Mesothelial cell of epicardium (in vitro differentiated cells): ENCODE measurements at places on chromosomes 2 and 18. TPM values are rescaled to one million over a fixed set of nuclear protein-coding genes. Genes with fewer than 3 reads are reported as not detected.

OTOF gene
- total RNA-seq: 0.16 to 0.40 TPM (median 0.25 TPM) in 3 replicates

DNA sequence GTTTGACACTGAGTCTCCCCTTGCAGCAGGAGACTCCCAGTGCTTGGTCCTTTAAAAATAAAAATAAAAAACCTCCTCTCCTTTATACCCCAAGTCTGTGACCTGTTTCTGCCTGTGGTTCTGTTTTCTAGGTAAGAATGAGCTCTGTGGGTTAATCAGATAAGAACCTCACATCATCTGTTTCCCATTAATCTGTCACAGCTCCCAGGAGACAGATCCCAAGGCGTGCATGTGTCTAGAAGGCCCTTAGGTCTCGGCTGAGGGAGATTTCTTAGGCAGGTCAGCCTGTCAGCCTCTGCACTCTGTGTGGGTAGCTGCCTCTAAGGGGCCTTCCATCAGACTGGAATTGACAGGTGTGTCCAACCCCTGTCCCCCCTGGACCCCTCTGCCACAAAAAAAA lies 80.7 kb downstream of the FHOD3 start:
- no peak for DNase-seq

- no peak for DNase-seq
These were observed 214.1 kb downstream of the RDH14 start for GRCh38 chr2:18346344-18346743.

GRCh38 chr2:157052685-157053224 lies 204.8 kb upstream of the GALNT5 start:
- DNase-seq: no peak

- DNase-seq: no peak
These were observed 26.2 kb upstream of the EVA1A start for GRCh38 chr2:75586971-75587370.

GRCh38 chr2:202014318-202014717 lies 19.3 kb upstream of the FZD7 start:
- no peak for DNase-seq

DNA sequence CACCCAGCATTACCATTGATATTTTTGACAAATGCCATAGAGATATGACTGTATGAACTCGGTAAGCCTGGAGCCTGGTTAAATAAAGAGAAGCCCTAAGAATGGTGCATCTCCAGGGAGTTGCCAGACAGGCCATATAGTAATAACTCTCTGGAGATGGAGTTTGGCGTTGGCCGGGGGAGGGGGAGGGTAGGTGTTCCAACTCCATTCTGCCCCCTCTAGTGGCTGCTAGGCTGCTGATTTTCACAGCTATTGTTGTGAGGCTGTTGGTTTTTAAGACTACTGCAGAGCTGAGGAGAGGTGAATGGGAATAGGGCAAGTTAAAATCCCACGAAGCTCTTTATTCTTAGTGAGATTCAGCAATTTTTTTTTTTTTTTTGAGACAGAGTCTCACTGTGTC lies 99.9 kb downstream of the GALNT14 start:
- no peak for DNase-seq

DNA sequence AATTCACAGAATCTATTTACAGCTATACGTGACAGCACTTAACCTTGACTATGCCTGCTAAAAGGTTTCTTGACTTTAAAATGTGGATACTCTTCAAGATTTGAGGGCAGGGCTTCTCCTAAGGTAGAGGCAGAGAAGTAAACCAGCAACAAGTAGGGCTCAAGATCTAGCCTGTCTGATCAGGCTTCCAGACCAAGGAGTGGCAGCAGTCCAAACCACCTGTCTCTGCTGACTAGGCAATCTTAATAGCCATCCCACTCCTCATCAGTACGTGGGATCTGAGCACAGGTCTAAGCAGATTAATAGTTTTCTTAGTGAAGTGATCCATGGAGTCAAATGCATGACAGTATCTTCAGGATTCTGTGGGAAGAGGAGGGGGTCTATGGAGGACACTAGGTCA lies 100.4 kb downstream of the GPD2 start:
- DNase-seq: no peak

- DNase-seq: no peak
These were observed 34.8 kb downstream of the MYO3B start for GRCh38 chr2:170212625-170213280.

GRCh38 chr2:192236136-192236535 lies 41.4 kb upstream of the TMEFF2 start:
- no peak for DNase-seq

DNA sequence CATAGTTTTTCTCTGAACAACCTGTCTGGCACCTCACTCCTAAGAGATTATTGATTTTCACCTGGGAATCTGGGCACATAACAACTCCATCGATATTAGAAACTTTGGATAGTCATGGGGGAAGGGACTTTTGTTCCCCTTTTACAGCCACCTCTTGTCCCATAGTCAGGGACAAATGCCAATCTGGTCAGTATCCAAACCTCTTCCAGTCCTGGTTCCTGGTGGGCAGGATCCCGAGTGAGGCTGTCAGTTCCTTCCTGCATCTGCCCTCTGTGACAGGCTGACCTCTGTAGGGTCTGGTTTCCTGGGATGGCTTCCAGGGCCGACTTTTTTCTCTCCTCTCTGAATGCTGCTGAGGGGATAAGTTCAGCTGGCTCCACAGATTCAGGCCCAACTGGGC lies 11.0 kb downstream of the KIF5C start:
- no peak for DNase-seq

GRCh38 chr2:192183296-192183695 lies 11.4 kb downstream of the TMEFF2 start:
- no peak for DNase-seq

- DNase-seq: no peak
These were observed 899 bp downstream of the SLC1A4 start for GRCh38 chr2:64989982-64990614.

DNA sequence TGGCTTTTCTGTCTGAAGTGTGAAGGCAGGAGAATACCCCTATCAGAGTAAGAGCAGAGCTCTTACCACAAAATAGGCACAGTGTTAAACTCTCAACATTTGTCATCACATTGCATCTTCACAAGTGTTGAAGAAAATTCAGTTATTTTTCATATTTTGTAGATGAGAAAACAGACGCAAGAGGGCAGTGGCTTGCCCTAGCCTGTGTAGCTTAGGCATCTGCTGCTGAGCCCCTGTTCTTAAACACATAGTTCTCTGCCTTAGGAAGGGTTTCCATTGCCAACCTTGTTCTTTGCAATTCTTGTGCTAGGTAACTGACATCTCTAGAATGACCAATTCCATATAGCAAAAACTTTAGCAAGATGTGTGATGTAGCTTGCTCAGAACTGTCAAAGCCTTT lies 112.7 kb upstream of the RMDN2 start:
- no peak for DNase-seq

GRCh38 chr2:128496700-128497099 lies 178.0 kb upstream of the HS6ST1 start:
- DNase-seq: no peak

- DNase-seq: no peak
These were observed 864 bp downstream of the KLHL29 start for GRCh38 chr2:23385748-23386338.

DNA sequence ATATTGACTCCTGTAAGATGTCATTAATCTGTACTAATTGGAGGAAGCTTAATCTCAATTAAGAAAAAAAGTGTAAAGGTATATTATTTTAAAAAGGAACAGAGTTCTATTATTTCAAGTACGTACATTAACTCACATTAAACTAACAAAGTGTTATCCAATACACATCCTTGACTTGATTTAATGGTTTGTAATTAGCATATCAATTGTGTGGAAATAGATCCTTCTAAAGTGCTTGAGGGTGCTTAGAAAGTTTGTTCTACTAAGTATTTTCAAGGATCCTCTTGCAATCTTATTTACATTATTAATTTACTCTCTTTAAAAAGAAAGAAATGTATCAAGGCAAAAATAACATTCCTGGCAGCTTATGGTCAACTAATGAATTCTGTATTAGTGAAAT lies 720.3 kb downstream of the KCNJ3 start:
- DNase-seq: no peak

ABCB11 gene
- 0.02 to 0.18 TPM (median 0.07 TPM) in 3 replicates for total RNA-seq

TEX261 gene
- total RNA-seq: 33.0 to 34.1 TPM (median 33.8 TPM) in 3 replicates

GRCh38 chr2:51813247-51813646 lies 781.3 kb upstream of the NRXN1 start:
- no peak for DNase-seq

ITGA4 gene
- total RNA-seq: 1.8 to 2.5 TPM (median 2.3 TPM) in 3 replicates

IER3IP1 gene
- 11.0 to 12.0 TPM (median 11.7 TPM) in 3 replicates for total RNA-seq

DNA sequence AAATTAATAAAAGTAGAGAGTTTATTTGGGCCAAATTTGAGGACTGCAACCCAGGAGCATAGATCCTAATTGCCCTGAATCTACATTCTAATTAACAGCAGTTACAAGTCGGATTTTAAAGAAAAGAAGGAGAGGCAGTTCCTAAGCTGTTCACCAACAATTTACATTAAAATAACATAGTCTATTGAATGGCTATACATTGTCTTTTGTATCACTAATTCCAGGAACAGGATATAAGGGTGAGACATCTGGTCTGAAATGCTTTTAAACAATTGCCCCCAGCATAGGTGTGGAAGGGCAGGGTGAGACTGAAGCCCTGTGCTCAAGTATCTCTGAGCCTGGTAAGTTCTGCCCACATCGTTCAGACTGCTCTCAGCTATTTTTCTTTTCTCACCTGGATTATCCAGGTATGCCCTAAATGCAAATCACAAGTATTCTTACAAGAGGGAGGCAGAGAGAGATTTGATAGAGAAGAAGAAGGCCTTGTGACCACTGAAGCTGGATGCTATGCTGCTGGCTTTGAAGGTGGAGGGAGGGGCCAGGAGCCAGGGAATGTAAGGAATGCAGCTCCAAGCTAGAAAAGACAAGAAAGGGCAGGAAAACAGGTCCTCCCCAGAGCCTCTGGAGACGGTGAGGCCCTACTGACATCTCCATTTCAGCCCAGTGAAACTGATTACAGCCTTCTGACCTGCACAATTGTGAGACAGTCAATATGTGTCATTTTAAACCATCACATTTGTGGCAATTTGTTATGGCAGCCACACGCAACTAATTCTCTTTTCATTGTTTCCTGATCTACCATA lies 189.4 kb upstream of the ARL4C start:
- DNase-seq: peak; percentile 37

GRCh38 chr2:209368406-209368805 lies 55.4 kb upstream of the MAP2 start:
- DNase-seq: no peak

GATA6 gene
- 99.0 to 108 TPM (median 106 TPM) in 3 replicates for total RNA-seq

RAB6C gene
- 0.16 to 0.18 TPM in 2 of 3 replicates, not detected in the other for total RNA-seq

DNA sequence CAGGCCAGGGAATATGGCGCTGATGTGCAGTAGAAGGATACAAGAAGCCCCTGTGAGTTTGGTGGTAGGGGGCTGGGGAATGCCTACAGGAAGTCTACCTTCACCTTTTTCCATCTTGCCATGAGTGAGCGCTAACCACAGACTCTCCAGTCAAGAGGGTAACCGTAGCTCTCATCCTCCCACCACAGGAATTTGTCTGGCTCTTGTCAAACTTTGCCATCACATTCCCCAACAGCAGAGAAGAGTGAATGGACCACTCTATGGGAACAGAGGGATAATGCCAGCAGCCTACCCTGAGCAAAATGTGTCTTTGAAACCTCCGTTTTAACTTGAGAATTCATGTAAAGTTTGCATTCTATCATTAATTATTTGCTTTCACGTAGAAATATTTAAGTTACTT lies 168.3 kb downstream of the NRP2 start:
- DNase-seq: no peak

GRCh38 chr2:147847746-147848391 lies 3.0 kb downstream of the ACVR2A start:
- DNase-seq: no peak

KLHL29 gene
- total RNA-seq: 27.4 to 30.2 TPM (median 28.3 TPM) in 3 replicates

GRCh38 chr2:689877-690510 lies 12.8 kb upstream of the TMEM18 start:
- DNase-seq: no peak

DNA sequence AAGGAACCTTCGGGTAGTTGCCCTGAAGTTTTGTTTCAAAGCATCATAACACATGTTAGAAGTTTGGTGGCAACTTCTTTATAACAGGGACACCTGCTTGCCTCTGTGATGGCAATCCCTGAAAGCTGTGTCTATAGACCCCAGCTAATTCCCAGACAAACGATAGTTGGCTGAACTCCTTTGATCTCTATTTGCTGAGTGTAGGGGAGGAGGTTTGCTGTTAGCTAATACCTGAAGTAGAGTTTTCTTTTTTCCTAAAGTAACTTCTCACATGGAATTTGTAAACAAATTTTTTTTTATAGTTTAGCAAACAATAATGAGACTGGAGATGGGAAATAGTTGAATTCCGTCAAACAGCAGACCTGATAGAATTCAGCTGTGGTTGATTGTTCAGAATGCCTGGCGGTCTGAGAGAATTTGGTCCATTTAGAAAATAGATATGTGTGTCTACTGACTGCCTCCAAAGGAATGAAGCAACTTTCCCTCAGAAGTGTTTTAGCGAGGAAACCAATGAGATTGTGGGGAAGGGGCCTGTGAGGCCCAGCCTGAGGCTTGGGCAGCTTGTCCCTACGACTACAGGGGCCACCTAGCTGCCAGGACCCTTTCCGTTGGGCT lies 123.5 kb upstream of the EPAS1 start:
- no peak for DNase-seq

DNA sequence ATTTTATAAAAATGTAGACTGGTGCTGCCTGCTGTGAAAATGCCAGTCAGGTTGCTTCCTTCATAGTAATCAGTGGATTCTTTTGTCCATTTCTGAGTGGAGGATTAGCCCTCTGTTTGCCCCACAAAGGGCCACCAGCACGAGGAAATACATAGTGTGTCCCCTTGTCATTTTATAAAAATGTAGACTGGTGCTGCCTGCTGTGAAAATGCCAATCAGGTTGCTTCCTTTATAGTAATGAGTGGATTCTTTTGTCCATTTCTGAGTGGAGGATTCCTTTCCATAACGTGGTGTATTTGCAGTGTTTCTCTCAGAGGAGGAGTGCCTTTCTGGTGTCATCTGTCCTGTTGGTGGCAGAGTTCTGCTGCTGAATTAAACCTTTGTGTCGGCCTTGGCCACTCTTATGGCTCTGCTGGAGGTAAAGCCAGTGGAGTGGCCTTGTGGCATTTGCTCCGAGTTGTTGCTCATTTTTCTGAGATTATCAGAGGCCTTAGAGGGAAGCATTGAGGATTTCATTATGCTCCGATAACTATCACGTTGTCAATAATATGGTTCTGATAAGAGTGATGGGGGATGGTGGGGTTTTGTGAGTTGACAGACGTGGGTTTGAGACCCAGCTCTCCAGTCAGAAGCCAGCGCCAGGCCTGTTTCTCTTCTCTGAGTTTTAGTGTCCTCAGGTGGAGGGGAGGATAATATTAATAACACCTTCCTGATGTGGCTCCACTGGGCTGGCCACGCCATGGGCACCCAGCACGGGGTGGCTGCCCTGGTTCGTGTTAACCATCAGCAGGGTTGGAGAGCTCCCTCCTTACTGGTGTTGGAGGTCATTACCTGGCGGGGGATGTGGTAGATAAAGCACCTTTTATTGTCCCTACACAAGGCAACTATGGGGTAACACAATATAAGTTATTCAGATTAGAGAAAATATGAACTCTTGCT lies 96.6 kb downstream of the NEDD4L start:
- no peak for DNase-seq

GKN2 gene
- not detected in 3 replicates for total RNA-seq

DNA sequence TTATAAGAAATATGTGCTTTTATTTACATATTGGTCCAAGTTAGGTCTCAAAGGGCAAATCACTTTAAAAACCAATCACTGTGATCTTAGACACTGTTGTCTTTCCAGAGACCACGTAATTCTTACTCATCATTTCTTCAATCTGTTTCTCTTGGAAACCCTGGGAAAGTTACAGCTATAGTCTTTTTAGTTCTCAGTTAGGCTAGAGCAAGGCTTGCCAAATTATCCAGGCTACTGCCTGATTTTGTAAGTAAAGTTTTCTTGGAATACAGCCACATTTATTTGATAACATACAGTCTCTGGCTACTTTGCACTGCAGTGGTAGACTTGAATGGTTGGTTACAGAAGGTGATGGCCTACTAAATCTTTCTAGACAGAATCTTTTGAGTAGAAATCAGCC lies 106.0 kb downstream of the KIAA1328 start:
- no peak for DNase-seq

TANC1 gene
- total RNA-seq: 132 to 138 TPM (median 134 TPM) in 3 replicates
